Right atrium auricular region (tissue), 2 donors: ENCODE measurements at places on chromosomes 16 and 17. TPM values are rescaled to one million over a fixed set of nuclear protein-coding genes. Genes with fewer than 3 reads are reported as not detected.
A peak's percentile ranks its signal among the peaks of the same experiment; 100 is the strongest.

MT4 gene
- total RNA-seq: not detected

TUBB3 gene
- total RNA-seq: 2.2 TPM

DNA sequence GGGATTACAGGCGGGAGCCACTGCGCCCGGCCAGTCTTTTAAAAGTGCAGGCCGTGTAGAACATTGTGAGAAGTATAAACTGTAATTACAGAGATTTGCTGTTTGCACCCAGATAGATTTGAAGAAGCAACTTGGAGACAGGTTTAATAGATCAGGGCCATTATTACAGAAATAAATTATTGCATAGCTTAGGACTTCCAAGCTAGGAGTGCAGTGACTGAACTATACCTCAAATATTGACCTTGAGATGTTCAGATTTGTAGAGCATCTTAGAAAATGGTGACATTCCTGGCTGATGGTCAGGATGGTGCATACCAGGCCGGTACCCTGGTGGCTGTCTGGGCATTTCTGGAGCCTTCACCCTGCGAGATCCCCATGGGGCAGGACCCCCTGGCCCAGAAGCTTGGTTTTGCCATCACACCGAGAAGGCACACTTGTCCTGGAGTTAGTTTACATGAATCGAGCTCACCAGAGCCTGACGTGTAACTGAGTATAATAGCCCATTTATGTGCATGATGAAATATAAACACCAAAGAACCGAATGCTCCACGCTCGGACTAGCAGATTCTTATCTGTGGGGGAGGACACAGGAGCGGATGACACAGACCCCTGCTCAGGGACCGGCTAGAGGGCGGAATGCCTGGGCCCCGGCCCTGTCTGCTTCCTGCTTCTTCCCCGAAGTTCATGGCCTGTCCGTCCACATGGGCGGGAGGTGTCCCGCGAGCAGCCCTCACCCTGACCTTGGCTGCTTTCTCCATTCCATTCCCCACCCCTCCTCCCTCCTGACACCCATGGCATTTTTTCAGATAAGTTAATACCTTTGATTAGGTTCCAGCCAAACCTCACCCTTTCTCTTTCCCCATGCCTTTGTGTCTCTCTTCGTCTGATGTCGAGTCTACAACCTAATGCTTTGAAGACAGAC, 32.1 kb downstream of the CCDC40 start:
- DNase-seq: peak; percentile 69

DNA sequence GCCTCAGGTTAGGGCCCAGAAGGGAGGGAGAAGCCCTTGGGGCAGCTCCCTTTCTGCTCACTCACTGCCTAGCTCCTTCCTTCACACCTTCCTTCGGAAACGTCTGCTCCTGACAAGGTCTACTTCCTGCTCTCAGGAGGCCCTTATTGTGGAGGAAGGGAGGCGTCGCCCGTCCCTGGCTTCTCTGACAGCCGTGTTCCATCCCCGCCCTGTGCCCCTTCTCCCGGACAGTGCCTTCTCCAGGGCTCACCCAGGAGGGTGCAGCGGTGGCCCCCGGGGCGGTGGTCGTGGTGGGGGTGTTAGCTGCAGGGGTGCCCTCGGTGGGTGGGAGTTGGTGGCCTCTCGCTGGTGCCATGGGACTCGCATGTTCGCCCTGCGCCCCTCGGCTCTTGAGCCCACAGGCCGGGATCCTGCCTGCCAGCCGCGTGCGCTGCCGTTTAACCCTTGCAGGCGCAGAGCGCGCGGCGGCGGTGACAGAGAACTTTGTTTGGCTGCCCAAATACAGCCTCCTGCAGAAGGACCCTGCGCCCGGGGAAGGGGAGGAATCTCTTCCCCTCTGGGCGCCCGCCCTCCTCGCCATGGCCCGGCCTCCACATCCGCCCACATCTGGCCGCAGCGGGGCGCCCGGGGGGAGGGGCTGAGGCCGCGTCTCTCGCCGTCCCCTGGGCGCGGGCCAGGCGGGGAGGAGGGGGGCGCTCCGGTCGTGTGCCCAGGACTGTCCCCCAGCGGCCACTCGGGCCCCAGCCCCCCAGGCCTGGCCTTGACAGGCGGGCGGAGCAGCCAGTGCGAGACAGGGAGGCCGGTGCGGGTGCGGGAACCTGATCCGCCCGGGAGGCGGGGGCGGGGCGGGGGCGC, 231.9 kb downstream of the SEC14L1 start:
- peak; percentile 76 for DNase-seq

CCDC154 gene
- not detected for total RNA-seq

TMC7 gene
- 0.63 TPM for total RNA-seq

- no peak for DNase-seq
Measured at GRCh38 chr16:84582958-84583516, 34.8 kb downstream of the COTL1 start.

- no peak for DNase-seq
Measured at GRCh38 chr17:12421646-12422306, 243.9 kb upstream of the MYOCD start.

UNC45B gene
- total RNA-seq: 118 TPM

SCN4A gene
- 2.5 TPM for total RNA-seq

- DNase-seq: no peak
Measured at GRCh38 chr16:65878347-65878746, 488.1 kb upstream of the CDH5 start.

KRT14 gene
- not detected for total RNA-seq

- DNase-seq: no peak
Measured at GRCh38 chr17:80899402-80900268, 92.0 kb upstream of the CHMP6 start.

GRCh38 chr16:89395150-89396142, 94.9 kb downstream of the ANKRD11 start:
- peak; percentile 96 for DNase-seq

KRT9 gene
- not detected for total RNA-seq

PIK3R5 gene
- total RNA-seq: 7.5 TPM

ZNF263 gene
- 18.0 TPM for total RNA-seq

CRISPLD2 gene
- total RNA-seq: 58.4 TPM

ABCC11 gene
- not detected for total RNA-seq
